Pulmonary artery endothelial cell (primary cell): ENCODE measurements at places on chromosomes 6 and 20.
A peak's percentile ranks its signal among the peaks of the same experiment; 100 is the strongest.

DNA sequence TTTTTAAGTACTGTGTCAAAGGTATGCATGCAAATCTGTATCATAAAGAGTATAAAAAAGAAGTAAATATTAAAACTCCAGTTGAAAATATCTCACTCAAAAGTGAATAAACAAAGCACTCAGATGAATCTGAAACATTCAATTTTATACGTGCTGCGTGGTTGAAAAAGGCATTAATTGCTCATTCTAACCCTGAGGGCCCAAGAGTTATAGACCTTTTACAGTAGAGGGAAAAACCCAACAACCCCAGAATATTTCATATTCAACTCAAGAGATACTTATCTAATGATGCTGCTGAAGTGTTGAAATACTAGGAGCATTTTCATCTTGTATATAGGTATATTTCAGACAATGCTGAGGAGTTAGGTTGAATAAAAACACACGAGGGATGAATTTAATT lies 862.8 kb upstream of the CITED2 start:
- no peak for DNase-seq

DNA sequence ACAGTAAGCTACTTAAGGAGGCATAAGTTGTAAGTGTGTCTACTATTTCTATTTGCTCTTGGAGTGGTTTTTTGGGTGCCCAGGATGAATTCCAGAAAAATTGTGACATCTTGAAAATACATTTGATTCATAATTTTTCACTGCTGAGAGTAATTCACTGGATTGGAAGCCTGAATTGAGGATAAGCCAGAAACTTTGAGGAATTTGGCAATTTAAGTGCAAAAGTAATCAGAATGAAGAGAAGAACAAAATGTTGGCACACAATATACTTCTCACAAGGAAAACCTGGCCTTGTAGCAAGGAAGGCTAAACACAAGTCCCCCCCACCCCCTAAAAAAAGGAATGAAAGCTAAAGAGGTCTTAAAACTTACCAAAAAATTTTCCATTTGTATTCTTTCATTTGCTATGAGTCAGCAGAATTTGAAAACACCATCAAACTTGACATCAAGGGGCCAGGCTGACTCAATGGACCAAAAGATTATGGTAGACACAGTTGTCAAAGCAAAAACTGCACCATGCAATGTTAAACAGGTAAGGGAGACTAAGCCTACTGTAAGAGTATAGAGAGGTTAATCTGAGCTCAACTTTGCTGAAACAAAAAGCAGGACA lies 840.0 kb downstream of the FRK start:
- DNase-seq: no peak

DNA sequence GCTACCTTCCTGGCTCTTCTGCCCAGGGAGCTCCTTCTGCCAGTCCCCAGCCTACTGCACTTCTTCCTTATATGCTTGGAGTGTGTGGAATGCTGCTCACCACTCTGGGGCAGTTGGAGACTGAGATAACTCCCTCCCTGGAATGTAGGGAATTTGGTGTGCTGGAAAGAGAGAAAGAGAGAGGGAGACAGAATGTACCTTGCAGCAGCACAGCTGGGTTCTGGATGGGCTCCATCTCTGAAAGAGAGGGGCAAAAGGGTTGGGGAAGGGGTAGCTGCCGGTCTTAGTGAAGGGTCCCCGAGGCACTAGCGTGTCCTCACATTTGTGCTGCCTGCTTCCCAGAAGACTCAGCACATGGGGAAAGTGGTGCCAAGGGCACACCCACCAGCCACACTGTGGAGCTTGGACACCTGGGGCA lies 40.2 kb upstream of the DDR1 start:
- no peak for DNase-seq

GRCh38 chr6:24430086-24430485 lies 27.4 kb downstream of the MRS2 start:
- no peak for DNase-seq

- DNase-seq: no peak
Observed at GRCh38 chr6:27494987-27495385, 22.1 kb upstream of the ZNF184 start.

DNA sequence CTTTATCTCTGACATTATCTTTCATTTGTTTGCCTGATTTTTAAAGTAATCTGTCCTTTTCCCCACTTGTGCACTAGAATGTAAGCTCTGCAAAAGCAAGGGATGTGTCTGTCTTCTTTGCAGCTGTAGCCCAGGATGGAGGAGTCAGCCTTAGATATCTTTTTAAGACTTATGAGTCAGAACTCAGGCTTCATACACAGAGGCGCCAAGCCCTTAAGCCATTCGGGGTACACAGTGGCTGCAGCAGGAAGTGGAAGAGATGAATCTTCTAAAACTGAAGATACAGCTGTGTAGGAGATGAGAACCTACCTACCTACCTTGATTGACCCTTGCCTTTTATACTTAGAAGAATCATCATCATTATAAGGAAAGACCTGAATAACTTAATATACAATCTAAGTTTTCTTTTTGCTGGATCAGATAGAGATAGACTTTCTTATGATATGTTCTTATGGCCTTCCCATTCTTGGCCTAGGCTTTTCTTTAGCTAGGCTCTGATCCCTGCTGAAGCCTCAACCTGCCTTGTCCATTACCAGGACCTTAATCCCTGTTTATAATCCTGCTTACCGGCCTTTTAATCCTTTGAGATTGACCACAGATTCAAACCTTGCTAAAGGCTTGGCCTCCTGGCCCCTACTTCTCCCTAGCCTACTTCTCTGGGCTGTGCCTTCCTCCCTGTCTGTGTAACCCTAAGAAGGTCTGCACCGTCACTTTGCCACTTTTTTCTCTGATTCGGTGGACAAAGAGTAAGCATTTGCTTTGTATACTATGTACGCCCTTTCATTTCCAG lies 304.5 kb downstream of the PRL start:
- no peak for DNase-seq

- DNase-seq: no peak
Observed at GRCh38 chr20:64050261-64051032, 1.0 kb upstream of the SOX18 start.

DNA sequence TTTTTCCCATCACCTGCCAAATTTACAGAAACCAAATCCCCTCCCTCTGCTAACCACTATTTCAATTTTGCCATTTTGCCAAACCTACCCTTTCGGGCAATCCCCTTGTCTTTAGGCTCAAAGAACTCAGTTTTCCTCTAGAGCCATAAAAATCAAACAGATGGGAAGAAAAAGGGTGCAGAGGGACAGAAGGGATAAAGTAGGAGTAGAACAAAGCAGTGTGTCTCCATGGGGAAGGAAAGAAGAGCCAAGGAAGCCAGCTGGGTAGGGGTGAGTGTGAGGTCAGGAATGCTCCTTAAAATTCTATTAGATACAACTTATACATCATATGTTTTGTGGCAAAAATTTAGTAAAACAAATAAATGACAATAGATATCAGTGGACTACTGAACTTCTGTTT lies 316.5 kb downstream of the BTBD9 start:
- no peak for DNase-seq

DNA sequence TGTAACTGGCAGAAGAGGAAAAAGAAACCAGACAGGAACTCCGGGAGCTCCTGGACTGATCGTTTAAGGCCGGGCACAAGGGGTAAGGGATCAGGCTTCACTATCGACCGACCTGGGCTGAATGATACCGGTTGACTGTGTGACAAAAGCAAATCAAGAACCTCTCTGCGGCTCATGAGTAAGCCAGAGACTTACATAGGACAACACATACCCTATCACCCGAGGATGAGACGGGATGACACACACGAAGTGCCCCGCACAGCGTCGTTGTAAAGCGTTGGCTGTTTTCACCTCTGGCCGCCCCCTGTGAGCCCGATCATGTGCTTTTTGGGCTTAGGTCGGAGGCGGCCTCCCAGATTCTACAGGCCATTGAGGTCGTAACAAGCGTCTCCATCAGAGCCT lies 695 bp upstream of the TGIF2 start:
- DNase-seq: no peak

- DNase-seq: no peak
Observed at GRCh38 chr6:163861627-163862026, 447.1 kb downstream of the QKI start.

GRCh38 chr6:70857387-70858077 lies 99.3 kb downstream of the B3GAT2 start:
- no peak for DNase-seq

- DNase-seq: no peak
Observed at GRCh38 chr20:56857950-56858349, 228.8 kb downstream of the TFAP2C start.

- no peak for DNase-seq
Observed at GRCh38 chr6:43953256-43953655, 174.0 kb downstream of the MRPL14 start.

- no peak for DNase-seq
Observed at GRCh38 chr6:14442242-14442641, 324.7 kb downstream of the CD83 start.

DNA sequence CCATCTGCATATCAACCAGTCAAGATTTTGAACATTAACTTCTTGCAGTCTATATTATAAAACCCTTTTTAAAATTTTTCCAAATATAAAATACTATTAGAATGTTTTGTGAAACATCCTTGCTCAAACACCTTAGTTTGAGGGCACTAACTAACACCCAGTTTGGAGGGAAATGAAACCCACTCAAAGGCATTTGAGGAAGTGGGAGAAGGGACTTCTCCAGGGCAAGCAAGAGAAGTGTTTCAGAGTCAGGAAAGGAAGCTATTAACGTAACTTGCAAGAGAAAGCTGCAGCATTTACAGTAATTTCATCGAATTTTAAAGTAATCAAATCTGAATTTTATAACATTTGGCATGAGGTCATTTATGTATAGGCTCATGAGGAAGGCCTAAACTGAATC lies 21.3 kb downstream of the MTFR2 start:
- DNase-seq: no peak

DNA sequence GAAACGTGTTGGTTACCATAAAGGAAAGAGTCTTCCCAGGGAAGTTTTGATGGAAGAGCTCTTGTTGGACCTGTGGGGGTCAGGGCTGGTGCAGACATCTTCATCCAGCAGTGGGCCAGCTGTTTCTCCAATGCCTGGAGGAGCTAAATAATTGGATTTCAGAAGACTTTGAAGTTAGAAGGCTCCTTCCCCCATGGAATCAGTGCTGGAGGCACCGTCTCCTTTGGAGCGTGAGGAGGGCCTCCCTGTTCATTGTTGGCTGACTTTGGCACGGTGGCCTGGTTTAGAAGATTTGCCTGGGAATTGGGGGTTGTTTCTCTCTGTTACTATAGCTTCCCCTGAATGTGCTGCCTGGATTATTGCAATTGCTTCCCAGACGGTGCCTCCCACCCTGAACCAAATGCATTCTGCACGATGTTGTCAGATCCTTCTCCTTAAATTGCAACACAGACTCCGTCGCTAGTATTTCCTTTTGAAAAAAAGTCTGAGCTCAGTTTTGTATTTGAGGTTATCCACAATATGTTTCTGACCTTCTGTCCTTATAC lies 27.7 kb upstream of the KCNG1 start:
- DNase-seq: no peak

DNA sequence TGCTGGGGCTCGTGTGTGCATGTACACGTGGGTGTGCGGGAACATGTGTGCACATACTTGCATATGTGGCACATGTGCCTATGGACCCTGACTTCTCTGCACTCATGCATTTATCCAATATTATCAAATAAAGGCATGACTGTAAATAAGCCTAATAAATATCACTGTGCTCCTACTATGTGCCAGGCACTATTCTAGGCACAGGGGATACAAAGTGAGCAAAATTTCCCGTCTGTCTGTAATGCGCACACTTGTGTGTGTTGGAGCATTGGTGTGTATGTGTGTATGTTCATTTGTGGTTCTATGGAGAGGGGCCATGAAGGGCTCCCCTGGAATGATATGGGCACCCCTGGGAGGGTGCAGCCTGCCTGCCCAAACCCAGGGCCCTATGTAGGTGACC lies 41.9 kb downstream of the ITPR3 start:
- DNase-seq: no peak

DNA sequence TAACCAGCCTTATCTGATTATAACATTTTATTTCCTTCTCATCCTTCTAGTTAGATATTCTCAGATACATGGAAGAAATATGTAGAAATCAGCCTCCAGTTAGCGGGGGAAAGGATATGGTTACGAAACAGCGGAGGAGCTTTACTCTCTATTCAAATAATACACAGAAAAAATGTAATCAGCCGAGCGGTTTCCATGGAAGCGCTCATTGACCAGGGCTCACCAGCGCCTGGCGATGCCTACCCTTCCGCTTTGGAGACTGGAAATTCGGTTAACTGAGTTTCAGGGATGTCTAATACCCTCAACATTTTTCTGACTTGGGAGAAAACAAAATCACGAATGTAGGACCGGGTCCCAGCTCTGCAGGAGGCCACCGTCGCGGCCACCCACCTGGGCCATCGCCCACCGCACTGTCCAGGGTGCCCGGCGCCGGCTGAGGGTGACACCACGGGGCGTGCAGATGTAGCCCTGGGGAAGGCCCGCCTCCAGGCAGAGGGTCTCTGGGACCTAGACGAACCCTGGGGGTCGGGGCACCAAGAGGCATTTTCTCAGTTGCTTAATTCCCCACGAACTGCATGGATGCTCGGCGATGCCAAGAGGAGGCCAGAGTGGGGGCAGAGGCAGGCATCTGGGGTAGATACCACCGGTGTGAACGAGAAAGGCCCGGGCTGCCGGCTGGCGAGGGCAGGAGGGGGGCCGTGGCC lies 1.7 kb downstream of the PRR18 start:
- no peak for DNase-seq

GRCh38 chr6:17432356-17432755 lies 39.0 kb downstream of the CAP2 start:
- no peak for DNase-seq

- no peak for DNase-seq
Observed at GRCh38 chr20:40948465-40949267, 80.0 kb upstream of the TOP1 start.

GRCh38 chr20:23410916-23411695 lies 10.2 kb downstream of the NAPB start:
- no peak for DNase-seq

- DNase-seq: no peak
Observed at GRCh38 chr6:38021029-38021428, 201.5 kb downstream of the ZFAND3 start.

- DNase-seq: no peak
Observed at GRCh38 chr6:167858842-167859664, 32.3 kb downstream of the AFDN start.

- DNase-seq: no peak
Observed at GRCh38 chr20:33477386-33478234, 12.3 kb upstream of the CBFA2T2 start.

- DNase-seq: peak; percentile 46
Observed at GRCh38 chr6:166664135-166664534, 37.1 kb upstream of the RPS6KA2 start.

- DNase-seq: no peak
Observed at GRCh38 chr6:26124781-26125685, 37.8 kb downstream of the HFE start.
